Smooth muscle cell of the pulmonary artery (primary cell): ENCODE measurements at places on chromosomes 4 and X. TPM values are rescaled to one million over a fixed set of nuclear protein-coding genes. Genes with fewer than 3 reads are reported as not detected.

Gene FAM53A
- 0.72 and 1.6 TPM in 2 replicates for total RNA-seq

Gene F9
- total RNA-seq: not detected in 2 replicates

Gene TRAPPC2
- 8.3 and 14.5 TPM in 2 replicates for total RNA-seq

Gene FAM50A
- total RNA-seq: 59.5 and 85.8 TPM in 2 replicates

Gene GLRA2
- not detected in 2 replicates for total RNA-seq

Gene TLR10
- total RNA-seq: not detected in 2 replicates

Gene CNKSR2
- 0.66 and 0.85 TPM in 2 replicates for total RNA-seq

Gene CHRDL1
- total RNA-seq: 0.03 and 17.1 TPM in 2 replicates

Gene PDCL2
- total RNA-seq: not detected in 2 replicates

Gene NXF2
- not detected in 2 replicates for total RNA-seq
